ENCODE measurements at places on chromosomes 11 and 22.
A peak's percentile ranks its signal among the peaks of the same experiment; 100 is the strongest.

- no peak for DNase-seq
Measured at GRCh38 chr11:68695531-68695930, 11.2 kb downstream of the GAL start.

DNA sequence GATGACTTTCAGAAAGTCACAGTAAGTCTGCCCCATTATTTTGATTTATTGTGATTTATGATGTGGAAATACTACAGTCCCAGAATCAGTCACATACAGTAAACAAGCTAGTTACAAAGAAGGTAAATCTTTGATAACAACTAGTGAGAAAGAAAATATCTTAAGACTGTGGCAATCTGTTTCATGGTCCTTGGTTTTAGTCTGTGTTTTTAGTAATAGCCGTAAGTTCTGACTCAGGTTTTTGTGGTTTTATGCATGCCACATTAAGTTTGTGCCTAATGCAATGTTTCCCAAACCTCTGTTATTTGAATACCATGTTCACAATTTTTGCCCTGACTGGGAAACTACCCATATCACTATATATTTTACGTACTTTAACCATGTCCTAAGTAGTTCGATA lies 6.7 kb downstream of the CEP295 start:
- no peak for DNase-seq

- DNase-seq: peak; percentile 25
Measured at GRCh38 chr22:49203859-49204598, 623.6 kb downstream of the BRD1 start.

DNA sequence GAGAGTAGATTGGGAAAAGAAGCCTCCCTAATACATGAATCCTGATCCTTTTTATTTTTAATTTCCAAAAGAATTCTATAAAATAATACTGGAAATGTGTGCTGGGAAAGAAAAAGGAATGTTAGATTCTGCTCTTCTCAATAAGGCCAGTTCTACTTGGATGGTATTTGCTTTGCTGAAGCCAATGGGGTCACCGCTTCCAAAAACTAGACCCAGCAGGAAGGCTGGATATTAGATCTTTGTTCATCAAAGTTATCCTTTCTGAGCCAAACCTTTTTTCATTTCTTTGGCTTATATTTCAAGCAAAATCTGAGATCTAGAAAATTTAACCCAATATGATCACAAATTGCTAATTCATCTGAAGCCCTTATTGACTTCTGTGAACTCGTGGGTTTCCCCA lies 41.4 kb downstream of the SCUBE2 start:
- DNase-seq: no peak

- no peak for DNase-seq
Measured at GRCh38 chr22:24424001-24424900, 3.1 kb upstream of the ADORA2A start.

GRCh38 chr11:78100676-78101472 lies 21.2 kb upstream of the NDUFC2 start:
- DNase-seq: no peak

GRCh38 chr11:1336836-1337646 lies 27.6 kb upstream of the TOLLIP start:
- DNase-seq: no peak

GRCh38 chr11:92225568-92226330 lies 1.1 kb downstream of the FAT3 start:
- no peak for DNase-seq

DNA sequence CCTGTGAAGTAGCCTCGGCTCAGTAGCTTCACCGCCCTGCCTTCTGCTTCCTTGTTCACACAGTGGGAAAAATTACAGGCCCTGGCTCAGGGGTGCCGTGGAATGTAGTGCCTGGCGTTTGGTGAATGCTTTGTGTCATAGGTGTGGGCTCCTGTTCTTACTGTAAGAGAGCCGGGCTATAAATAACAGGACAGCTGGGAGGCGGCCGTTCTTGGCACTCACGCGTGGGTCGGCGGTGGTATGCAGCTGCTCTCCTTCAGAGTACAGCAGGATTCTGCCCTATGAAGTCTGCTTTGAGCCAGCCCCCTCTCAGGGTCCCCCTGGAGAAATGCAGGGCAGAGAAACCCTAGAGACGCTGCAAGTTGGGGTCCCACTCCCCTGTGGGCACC lies 84.2 kb downstream of the CTTN start:
- no peak for DNase-seq

- no peak for DNase-seq
Measured at GRCh38 chr11:64373598-64373974, 14.6 kb downstream of the RPS6KA4 start.

GRCh38 chr11:106418791-106419190 lies 341.3 kb downstream of the AASDHPPT start:
- no peak for DNase-seq

DNA sequence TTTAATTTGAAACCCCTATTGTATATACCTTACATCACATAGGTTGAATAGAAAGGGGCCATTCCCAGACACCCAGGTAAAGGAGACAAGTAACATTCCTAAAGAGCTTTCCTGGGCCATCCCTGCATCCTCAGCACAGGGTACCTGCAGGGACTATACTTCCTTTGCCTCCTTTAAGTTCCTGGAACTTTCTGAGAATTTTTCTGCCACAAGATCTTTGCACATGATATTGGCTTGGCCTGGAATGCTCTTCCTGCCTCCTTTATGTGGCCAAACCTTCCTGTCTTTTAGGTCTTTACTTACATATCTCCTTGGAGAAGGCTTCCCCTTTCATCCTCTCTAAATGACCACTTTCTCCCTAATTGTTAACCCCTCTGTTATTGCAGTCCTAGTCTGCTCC lies 7.9 kb upstream of the AMOTL1 start:
- no peak for DNase-seq

DNA sequence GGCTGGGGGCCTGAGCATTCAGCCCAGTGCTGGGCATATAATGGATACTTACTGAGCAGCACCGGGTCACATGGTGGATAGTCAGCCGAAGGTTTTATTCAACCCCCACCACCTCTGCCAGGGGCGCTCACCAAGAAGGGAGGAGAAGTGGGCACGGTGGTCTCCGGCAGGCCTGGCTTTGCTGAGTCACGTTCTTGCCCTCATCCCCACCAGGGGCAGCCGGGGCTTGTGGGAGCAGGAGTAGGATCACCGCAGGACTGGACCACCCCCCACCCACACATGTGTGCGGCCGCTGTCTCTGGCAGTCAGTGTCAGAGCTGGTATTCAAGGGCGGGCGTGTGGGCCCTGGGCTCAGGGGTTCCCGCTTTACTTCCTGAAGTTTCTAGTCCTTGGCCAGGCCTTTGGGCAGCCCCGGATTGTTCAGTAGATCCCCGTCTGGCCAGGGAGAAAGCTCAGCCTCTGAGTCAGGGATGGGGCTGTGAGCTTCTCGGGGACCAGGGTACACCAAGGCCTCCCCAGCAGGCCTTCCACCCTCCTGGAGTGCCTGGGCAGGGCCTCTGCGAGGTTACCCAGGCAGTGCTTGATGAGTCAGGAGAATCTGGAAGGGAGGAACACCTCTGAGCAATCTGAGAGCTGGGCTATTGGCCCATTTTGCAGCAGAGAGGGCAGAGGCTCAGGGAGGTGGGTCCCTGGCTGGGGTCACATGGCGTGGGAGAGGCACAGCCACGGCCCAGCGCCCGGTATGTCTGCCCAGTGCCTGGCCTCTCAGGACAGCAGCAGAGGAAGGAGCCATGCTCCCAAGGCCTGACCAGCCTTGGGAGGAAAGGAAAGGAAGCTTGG lies 60.6 kb downstream of the RTL6 start:
- peak; percentile 48 for DNase-seq

DNA sequence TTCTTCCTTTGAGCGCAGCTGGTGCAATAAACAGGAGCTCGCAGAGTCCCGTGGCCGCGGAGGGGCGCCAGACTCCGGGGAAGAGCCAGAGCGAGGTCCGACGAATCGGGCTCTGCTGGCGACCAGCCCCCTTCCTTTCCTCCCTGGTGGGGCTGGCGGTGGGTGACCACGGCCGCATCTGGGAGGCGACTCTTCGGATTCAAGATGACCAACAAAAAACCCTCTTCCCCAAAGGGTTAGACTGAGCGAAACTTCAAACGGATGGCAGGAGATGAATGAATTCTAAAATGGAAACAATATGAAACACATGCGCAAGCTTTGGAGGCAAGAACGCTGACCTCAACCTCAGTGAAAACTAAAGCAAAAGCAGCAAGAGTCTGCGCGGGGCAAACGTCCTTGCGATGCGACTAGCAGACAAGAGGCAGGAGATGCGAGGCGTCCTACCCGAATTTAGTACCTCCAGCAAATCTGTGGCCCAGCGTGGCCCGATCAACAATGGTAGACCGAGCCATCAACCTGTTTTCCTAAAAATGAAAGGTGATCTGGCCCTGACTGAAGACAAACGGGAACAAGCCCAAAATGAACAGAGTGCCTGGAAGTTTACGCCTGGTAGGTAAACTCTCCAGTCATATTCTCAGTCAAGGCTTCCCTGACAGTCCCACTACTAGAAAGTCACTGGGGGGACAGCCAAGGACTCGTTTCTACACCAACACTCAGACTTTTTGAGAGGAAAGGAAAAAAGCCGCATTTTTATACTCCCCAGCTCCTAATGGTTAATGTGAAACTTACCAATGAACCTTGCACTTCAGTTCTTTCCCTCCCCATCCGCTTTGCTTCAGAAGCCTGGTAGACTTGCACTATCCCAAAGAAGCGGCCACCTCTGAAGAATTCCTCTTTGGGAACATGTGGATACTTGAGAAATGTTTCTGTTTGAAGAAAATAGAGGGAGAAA lies 11.6 kb downstream of the MMP3 start:
- no peak for DNase-seq

DNA sequence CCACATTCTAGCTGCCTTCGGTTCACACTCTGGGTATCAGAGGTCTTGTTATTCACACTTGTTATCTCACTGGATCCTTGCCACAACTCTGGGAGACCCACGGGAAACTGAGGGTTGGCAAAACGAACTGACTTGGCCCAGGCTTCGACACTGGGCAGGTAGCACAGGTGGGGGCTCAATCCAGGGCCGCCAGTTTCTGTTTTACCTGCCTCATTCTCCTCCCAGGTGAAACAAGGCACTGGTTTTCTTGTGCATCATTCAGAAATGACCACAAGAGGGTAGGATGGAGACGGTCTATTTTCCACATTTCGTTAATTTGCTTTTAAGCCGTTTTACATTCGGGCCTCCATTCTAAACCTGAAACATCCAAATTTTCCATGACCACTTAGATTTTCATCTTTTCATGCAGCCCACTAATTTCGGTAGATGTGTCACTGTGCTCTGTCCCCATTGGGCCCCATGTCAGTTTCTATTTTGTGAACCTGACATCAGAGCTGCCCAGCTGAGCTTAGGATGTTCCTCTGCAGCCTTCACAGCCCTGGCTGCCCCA lies 108.1 kb downstream of the KIAA1671 start:
- no peak for DNase-seq

GRCh38 chr11:83056204-83056603 lies 15.5 kb downstream of the RAB30 start:
- no peak for DNase-seq

DNA sequence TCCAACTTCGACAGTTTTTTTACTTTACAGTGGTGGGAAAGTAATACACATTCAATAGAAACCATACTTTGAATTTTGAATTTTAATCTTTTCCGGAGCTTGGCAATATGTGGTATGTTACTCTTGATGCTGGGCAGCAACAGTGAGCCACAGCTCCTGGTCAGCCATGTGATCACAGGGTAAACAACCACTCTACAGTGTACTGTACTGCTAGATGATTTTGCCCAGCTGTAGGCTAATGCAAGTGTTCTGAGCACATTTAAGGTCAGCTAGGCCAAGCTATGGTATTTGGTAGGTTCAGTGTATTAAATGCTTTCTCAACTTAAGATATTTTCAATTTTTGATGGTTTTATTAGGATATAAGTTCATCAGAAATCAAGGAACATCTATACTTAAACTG lies 48.7 kb upstream of the GRIK4 start:
- DNase-seq: no peak

DNA sequence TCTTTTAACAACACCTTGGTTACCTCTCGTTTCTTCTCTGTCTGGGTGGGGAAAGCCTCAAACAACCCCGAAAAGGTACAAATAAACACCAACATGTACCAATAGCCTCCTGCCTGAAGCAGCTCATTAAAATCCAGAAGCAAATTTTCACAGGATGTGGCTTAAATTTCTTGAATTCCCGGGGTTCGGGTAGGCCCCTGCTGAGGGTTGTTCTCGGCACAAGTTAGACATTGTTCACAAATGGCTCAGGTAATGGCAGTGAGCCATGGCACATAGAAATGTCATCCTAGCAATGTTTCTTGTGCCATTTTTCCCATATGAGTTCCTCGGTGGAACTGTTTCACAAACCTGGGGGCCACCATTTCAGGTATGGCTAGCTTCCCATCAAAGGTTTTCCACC lies 19.7 kb upstream of the GLYATL1 start:
- no peak for DNase-seq

GRCh38 chr22:19710769-19711106 lies 3.6 kb upstream of the SEPTIN5 start:
- no peak for DNase-seq

GRCh38 chr22:50473088-50473487 lies 1.7 kb downstream of the SBF1 start:
- peak; percentile 63 for DNase-seq

DNA sequence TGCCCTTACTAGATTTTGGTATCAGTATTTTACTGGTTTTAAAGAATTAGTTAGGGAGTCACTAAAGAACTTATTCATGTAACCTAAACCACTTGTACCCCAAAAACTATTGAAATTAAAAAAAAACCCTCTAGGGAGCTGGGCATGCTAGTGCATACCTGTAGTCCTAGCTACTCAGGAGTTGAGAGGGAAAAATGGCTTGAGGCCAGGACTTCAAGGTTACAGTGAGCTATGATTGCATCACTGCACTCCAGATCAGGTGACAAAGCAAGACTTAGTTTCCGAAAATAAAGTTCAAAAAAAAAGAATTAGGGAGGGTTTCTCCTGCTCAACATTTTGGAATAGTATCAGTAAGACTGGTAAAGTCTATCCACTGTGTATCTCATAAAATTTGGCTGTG lies 364.4 kb upstream of the LUZP2 start:
- DNase-seq: no peak

GRCh38 chr11:10823152-10823579 lies 14.4 kb upstream of the EIF4G2 start:
- DNase-seq: no peak

DNA sequence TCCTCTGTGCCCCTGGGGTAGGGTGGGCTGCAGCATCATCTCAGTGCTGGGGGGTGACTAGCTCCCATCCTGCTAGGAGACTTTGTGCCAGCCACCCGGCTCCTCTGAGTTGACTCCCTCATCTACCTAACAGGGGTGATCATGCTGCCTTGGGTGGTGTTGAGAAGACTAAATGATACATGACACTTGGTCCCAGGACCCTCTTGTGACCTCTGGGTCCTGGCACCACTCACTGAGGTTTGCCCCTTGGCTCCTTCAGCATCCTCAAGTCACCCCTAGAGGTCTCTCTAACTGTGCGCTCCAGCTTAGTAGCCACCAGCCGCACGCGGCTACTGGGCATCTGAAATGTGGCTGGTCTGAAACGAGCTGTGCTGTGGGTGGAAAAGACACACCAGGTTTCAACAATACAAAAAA lies 72.1 kb downstream of the LRRC32 start:
- DNase-seq: no peak

DNA sequence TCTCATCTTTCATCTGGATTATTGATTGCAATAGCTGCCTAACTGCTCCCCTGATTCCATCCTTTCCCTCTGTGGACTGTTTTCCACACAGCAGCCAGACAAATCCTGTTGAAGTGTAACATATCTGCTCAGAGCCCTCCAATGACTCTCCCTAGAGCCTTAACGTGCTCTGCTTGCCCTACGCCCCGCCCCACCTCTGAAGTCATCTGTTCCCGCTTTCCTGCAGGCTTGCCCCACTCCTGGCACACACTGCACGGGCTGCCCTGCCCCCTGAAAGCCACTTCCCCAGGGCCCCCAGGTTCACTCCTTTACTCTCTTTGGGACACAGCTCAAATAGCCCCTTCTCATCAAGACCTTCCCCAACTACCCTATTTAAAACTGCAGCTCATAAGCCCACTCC lies 59.5 kb downstream of the NECTIN1 start:
- no peak for DNase-seq

All from activated naive CD4-positive, alpha-beta T cell treated with anti-CD3 and anti-CD28 coated beads, Interleukin-2, amount 50 U/mL, for 72 hours (primary cell).